A549 treated with ZK216348 at 1 μM for 4 hours (cell line): ENCODE measurements at places on chromosomes 3 and 15. TPM values are rescaled to one million over a fixed set of nuclear protein-coding genes. Genes with fewer than 3 reads are reported as not detected.

Gene ADIPOQ
- not detected in 5 replicates for total RNA-seq

Gene SKOR1
- 0.05 to 0.08 TPM (median 0.06 TPM) in 4 of 5 replicates, not detected in the other for total RNA-seq

Gene TUSC7
- not detected in 5 replicates for total RNA-seq

Gene SMCO1
- not detected in 5 replicates for total RNA-seq

Gene KNG1
- total RNA-seq: 0.09 TPM in 1 of 5 replicates, not detected in the others

Gene CKMT1B
- 2.2 to 4.7 TPM (median 3.7 TPM) in 5 replicates for total RNA-seq

Gene AADACL2
- not detected in 5 replicates for total RNA-seq

Gene CP
- 4.1 to 7.0 TPM (median 6.2 TPM) in 5 replicates for total RNA-seq

Gene ZNF609
- total RNA-seq: 15.7 to 26.5 TPM (median 21.4 TPM) in 5 replicates

Gene CLDN16
- total RNA-seq: 0.07 to 0.34 TPM in 2 of 5 replicates, not detected in the others

Gene CRYGS
- 0.27 to 0.81 TPM (median 0.43 TPM) in 5 replicates for total RNA-seq

Gene KCNMB3
- 0.89 to 2.2 TPM (median 1.5 TPM) in 5 replicates for total RNA-seq

Gene CAPN3
- total RNA-seq: 0.18 to 0.60 TPM (median 0.41 TPM) in 4 of 5 replicates, not detected in the other

Gene FBXO40
- total RNA-seq: not detected in 5 replicates

Gene LEKR1
- 0.29 to 1.0 TPM (median 0.56 TPM) in 5 replicates for total RNA-seq
